ENCODE measurements at places on chromosomes 6 and 20. TPM values are rescaled to one million over a fixed set of nuclear protein-coding genes. Genes with fewer than 3 reads are reported as not detected.

GRCh38 chr20:19074828-19075516 is 137.5 kb upstream of the SLC24A3 start:
- DNase-seq, result no peak

DNA sequence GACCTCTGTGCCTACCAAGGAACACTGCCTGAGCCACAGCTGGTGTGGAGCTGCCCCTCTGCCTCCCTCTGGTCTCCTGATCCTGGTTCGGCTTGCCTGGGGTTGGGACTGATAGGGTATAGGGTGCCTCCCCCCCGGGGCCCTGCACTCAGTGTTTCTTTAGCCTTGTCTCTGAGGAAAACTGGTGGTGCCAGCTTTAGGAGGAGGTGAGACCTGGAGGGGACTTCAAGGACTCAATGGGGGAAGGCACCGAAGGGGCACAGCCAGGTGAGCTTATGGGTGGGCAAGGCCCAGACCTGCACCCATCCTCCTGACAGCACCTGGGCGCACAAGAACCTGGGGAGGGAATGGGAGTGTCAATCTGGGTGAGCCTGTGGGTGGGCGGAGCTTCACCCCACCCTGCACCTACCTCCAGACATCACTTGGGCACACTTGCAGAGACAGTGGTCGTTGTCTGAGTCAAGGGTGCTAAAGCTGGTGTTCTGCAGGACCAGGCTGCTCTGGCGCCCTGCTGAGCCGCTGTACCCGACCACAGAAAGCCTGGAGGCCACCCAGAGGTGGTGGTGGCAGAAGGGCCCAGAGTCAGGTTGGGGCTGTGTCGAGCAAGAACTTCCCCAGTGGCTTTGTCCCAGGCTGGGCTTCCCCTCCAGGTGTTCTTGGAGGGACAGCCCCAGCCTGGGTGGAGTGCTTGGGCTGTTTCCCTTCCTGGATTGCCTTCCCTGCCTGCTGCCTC is 40.5 kb downstream of the FAM110A start:
- DNase-seq, result no peak

- DNase-seq, result peak; percentile 26
Measured at GRCh38 chr20:25090492-25091429, 8.8 kb upstream of the VSX1 start.

GRCh38 chr6:16559071-16559470 is 202.2 kb downstream of the ATXN1 start:
- no peak for DNase-seq

- no peak for DNase-seq
Measured at GRCh38 chr6:155517294-155517693, 61.7 kb upstream of the NOX3 start.

DNA sequence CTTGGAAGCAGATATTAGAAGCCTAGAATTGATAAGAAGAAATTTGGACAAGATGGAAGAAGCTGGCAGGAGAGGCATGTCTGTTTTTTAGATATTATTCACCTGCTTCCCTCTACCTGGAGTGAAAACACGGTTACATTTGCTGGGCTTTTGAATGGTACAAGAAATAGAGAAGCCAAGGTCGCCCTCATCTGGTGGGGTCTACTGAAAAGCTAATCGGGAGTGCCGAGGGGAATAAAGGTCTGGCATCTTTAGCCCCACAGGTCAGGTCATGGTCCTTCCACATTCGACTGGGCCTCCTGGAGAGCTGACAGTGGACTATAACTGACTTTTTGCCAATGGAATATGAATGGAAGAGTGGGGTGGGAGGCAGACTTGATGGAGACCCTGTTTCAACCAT is 4.6 kb upstream of the C2 start:
- DNase-seq, result no peak

DNA sequence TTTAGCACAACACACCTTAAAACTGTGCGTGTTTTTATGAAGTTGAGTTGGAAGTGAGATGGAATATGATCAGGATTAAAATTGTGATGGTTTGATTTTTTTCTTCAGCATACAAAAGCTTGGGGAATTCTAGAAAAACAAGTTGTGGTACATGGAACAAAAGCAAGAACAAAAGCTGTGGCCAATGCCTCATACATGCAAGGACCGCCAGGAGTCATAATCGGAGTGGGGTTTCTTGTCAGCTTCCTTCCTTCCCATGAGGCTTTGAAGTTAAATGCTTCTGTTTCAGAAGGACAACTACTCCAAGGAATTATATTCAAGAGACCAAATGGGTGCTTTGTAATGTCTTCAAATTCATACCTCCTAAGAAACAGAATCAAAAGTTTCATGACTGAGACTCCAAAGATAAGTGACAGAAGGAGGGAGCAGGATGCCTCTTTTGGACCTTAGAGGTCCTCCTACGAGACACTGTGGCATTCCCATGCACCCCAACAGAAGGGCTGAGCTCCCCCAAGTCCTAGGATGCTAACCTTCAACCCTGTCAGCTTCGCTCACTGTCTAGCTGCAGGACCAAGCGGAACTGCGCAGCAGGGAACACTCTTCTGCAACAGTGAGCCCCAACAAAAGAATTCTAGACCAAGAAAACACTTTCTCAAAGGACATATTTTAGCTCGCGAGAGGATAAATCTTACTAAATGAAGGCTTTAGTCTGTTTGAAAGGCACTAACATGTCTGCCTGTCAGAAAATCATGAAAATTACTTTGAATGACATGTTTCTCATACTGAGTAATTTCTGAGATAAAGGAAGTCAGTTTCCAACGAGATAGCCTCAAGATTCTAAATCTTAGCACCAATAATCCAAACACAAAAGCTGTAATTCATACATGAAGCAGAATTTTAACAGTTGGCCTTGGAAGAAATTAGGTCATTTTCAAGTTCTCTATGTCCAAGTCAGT is 108.5 kb upstream of the NHSL1 start:
- DNase-seq, result no peak

- no peak for DNase-seq
Measured at GRCh38 chr6:11822346-11822745, 43.7 kb upstream of the ADTRP start.

HSPA12B gene
- total RNA-seq, result 6.5 TPM

SNAI1 gene
- 1.3 TPM for total RNA-seq

All from gastrocnemius medialis (tissue), 4 donors.